ENCODE measurements at places on chromosomes 12 and 14. TPM values are rescaled to one million over a fixed set of nuclear protein-coding genes. Genes with fewer than 3 reads are reported as not detected.

CHFR gene
- 94.7 TPM for total RNA-seq

ACRBP gene
- total RNA-seq = 1.5 TPM

MANSC4 gene
- not detected for total RNA-seq

MYBPC1 gene
- not detected for total RNA-seq

GUCY2C gene
- total RNA-seq = not detected

DAO gene
- not detected for total RNA-seq

ASIC1 gene
- total RNA-seq = 4.6 TPM

SLC24A4 gene
- total RNA-seq = 0.07 TPM

KRT73 gene
- total RNA-seq = 0.61 TPM

SIX1 gene
- 1.2 TPM for total RNA-seq

HCAR2 gene
- 0.29 TPM for total RNA-seq

Measured in T-helper 1 cell treated with Interleukin-12 subunit alpha and Interleukin-12 subunit beta and Interleukin-4 antibody, amounts not matched to agents 30 ng/mL and 1 ng/mL, for 36 hours (primary cell).